Osteocyte (in vitro differentiated cells): ENCODE measurements at places on chromosomes 1 and 21. TPM values are rescaled to one million over a fixed set of nuclear protein-coding genes. Genes with fewer than 3 reads are reported as not detected.

IRF2BP2 gene
- 154 and 170 TPM in 2 replicates for total RNA-seq

LCE2B gene
- total RNA-seq, result not detected in 2 replicates

DNA sequence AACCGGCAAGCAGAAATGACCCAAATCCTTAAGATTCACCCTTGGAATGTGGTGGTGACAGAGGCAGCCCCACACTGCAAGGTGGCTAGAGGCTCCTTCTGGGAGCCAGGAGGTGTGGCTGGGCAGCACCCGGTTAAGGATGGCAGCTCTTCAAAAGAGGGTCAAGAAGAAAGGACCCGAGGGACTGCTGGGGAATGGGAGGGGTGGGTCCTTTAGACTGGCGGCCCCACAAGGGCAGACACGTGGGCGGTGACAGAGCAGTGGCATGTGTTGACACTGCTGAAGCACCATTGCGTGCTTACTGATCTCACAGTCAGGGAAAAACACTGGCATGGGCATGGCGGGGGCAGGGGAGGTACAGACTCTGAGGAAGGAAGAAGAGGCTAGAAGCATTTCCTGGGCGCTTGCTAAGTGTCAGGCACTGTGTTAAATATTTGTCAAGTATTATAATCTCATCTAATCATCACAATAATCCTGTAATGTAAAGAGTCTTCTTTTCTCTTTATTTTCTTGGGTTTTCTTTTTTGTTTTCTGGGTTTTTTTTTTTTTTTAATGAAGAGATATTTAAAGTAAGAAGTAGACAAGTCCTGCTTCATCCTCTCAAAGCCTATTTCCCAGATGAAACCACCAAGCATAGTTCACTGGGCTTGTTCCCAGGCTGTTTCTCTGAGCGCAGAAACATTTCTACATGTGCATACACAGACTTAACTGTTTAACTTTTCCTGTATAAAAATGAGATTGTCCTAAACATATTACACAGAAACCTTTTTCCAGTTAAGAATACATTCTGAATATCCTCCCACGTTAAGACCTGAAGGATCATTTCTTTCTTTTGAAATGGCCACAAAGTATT lies 165.8 kb upstream of the EDN2 start:
- no peak for DNase-seq

GRCh38 chr1:238776126-238776525 lies 610.2 kb upstream of the CHRM3 start:
- DNase-seq, result no peak

DNA sequence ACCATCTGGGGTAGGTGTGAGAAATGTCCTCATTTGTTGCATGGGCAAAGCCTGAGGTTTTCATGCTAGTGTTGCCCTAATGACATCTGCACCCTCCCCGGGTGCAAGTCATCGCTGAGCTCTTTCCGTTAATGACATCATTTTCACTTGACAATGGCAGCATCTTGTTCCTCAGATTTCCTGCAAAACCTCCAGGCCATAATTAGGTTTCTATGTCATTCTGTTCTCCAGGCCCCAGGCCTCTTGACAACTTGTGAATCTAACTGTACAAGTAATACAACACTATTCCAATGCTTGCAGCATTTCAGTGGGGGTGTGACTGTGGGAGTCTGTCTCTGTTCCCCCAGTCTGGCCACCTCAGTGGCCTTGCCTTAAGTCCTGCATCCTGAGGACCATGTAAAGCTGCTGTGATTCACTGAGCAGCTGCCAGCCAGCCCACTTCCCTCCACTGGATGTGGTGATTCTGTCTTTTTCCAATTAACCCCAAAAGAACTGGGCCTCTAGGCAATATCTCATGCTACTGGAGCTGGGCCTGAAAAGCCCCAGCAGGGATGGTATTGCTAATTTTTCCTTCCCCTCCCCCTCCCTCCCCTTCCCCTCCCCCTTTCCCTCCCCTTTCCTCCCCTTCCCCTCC lies 22.8 kb downstream of the RAB7B start:
- DNase-seq, result no peak

AQP10 gene
- not detected in 2 replicates for total RNA-seq

DNA sequence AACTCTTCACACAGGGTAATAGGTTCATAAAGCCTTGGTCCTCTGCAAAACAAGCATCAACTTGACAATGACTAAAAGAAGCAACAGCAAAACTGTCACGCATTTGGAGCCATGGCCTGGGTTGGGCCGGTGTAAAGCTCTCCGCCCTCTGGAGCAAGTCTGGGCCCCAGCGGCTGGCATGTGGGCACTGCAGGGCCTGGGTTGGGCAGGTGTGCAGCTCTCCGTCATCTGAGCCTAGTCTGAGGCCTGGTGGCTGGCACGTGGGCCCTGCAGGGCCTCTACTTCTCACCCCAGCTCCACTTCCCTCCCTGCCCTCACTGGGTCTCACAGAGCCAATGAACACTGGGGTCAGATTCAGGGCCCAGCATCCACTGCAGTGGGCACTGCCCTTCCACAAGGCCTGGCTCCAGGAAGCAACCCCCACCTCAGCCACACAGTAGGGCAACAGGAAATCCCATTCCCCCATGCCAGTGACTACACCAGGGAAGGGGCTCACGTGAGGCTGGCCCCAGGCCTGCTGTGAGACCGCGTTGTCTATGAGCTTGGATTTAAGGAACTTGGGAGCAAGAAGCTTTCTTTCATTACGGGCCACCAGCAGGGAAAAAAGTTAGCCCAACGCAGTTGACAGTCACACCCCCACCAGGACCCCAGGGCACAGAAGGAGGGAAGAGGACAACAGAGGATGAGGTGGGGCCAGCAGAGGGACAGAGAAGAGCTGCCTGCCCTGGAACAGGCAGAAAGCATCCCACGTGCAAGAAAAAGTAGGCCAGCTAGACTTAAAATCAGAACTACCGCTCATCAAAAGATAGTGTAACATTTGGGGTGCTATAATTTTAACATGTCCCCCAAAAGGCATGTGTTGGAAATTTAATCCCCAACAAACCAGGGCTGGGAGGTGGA lies 52.7 kb downstream of the NPHP4 start:
- peak; percentile 74 for DNase-seq

MIXL1 gene
- total RNA-seq, result 0.18 TPM in 1 of 2 replicates, not detected in the other

- DNase-seq, result no peak
These were observed 58.0 kb downstream of the PGM1 start for GRCh38 chr1:63651161-63651701.

- no peak for DNase-seq
These were observed 103.7 kb upstream of the NFIA start for GRCh38 chr1:60978421-60979357.

DNA sequence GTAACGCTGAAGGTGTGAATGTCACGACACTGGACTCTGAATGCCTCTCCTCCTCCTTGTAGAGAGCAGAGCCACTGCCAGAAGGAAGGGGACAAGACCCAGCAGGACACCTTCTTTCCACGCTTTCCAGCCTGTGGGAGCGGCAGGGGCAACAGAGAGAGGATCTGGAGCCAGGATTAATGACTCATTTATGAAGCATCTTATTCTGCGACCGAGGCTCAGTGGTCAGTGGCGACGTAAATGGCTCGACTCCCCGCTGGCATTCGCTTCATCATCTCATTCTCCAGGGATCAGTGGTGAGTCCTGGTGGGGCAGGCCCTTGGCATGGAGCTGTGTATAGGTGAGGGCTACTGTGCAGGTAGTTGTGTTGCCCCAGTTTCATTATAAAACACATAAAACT lies 4.6 kb downstream of the SLC37A1 start:
- DNase-seq, result no peak

FAM72D gene
- 0.73 and 1.0 TPM in 2 replicates for total RNA-seq

OR14I1 gene
- total RNA-seq, result not detected in 2 replicates
